Spinal cord (tissue), 10 donors: ENCODE measurements at places on chromosomes 16 and 17.
A peak's percentile ranks its signal among the peaks of the same experiment; 100 is the strongest.

GRCh38 chr16:73034374-73034773 lies 13.6 kb downstream of the ZFHX3 start:
- no peak for DNase-seq

GRCh38 chr17:7688808-7689316 lies 585 bp downstream of the WRAP53 start:
- no peak for DNase-seq

- no peak for DNase-seq
Observed at GRCh38 chr17:58572846-58573245, 58.4 kb upstream of the MTMR4 start.

GRCh38 chr17:14826358-14826757 lies 438.8 kb downstream of the PMP22 start:
- DNase-seq, result peak; percentile 73

DNA sequence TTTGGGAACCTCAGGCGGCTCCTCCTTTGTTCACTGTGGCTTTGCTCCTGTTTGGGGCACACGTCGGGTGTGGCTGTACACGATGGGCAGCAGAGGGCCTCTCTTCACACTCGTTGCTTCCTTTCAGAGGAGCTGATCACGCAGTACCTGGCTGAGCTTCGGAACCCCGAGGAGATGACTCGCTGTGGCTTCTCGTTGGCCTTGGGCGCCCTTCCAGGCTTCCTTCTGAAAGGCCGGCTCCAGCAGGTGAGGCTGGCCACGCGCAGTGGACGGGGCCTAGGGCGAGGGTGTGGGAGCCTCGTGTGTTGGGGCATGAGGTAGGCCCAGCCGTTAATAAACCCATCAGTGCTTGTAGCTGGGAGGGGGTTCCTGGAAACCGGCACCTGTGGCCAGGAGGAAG lies 85.0 kb upstream of the ZNF750 start:
- DNase-seq, result no peak

- peak; percentile 34 for DNase-seq
Observed at GRCh38 chr17:15340966-15341365, 431 bp downstream of the TEKT3 start.

GRCh38 chr17:59828478-59828760 lies 64.3 kb downstream of the TUBD1 start:
- no peak for DNase-seq

DNA sequence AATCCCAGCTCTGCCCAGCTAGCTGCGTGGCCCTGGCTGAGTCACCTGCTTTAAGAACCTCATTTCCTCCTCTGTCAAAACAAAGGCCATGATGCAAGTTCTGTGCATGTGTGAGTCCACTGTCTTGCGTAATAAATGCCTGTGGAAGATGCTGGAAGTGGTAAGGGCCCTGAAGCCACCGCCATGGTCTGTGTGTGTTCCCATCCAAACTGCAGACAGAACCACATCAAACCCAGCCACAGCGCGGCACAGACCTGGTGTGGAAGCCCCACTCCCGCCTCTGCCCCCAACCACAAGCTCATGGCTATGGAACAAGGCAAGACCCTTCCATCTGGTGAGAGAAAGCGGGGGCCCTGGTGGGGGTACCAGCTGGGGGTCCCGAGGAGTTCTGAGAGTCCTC lies 26.0 kb downstream of the NECAB2 start:
- no peak for DNase-seq

- DNase-seq, result no peak
Observed at GRCh38 chr17:62821189-62822079, 13.3 kb upstream of the MARCHF10 start.

DNA sequence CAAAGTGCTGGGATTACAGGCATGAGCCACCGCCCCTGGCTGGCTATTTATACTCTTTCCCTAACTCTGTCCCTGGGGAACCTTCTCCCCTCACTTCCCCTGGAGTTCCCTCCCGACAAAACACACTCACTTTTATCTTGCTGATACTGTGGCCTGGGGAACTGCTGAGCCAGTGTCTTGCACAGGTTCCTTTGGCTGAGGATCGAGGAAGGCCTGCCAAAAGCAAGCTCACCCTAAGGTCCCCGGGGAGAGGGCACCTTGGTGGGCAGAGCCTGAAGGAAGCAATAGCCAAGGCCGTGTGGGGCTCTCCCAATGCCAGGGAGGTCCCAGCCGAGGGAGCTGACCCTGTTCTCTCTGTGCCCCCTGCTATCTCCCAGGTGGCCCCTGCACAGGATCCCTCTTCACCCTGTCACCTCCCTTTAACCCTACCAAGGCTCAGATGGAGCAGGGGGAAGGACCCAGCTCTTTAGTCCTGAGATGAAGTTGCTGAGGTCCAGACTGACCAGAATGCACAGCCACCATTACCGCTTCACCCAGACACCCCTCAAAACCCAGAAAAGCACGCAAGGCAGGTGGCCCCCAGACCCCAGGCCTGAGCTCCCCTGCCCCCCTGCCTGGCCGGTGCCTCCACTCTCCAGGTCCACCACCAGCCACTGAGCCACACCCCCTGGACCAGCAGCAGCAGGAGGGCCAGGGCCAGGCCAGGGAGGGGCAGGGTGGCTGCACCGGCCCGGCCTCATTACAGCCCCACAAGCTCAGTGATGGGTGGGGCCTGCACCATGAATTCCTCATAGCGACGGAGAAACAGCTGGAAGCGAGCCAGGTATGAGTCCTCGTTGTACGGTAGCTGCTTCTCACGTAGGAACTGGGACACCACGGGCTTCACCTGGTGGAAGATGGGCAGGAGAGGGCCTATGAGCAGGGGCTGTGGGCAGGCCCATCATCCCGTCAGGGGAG lies 5.1 kb upstream of the FDXR start:
- no peak for DNase-seq

GRCh38 chr17:33522623-33523022 lies 229.5 kb upstream of the ASIC2 start:
- DNase-seq, result no peak

- no peak for DNase-seq
Observed at GRCh38 chr16:75068085-75069031, 48.2 kb downstream of the LDHD start.

DNA sequence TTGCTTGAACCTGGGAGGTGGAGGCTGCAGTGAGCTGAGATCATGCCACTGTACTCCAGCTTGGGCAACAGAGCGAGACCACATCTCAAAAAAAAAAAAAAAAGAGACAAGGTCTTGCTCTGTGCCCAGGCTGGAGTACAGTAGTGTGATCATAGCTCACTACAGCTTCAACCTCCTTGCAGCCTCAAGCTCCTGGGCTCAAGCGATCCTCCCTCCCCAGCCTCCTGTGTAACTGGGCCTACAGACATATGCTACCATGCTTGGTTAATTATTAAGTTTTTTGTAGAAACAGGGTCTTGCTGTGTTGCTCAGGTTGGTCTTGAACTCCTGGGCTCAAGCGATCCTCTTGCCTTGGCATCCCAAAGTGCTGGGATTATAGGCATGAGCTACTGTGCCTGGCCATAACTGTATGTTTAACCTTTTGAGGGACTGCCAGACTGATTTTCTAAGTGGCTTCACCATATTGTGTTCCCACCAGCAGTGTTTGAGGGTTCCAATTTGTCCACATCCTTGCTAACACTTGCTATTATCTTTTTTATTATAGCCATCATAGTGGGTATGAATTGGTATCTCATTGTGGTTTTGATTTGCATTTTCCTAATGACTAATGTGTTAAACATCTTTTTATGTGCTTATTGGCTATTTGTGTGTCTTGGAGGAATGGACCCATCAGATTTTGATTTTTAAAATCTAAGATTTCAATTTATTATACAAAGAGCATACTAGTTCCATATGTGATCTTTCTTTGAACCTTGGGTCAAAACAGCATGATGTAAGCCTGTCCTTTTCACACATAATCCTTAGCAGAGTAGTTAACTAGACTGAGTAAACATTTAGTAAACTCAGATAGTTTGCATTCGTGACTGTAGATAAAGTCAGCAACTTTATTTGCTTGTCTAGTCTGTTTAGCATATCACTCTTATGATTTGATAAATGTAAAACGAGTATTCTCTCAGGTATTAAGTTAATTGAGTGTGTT lies 38.1 kb upstream of the KPNB1 start:
- DNase-seq, result no peak

- no peak for DNase-seq
Observed at GRCh38 chr16:28167730-28168129, 44.0 kb downstream of the XPO6 start.

GRCh38 chr17:7858522-7858810 lies 663 bp downstream of the CYB5D1 start:
- DNase-seq, result no peak

GRCh38 chr16:4591706-4592470 lies 22.8 kb downstream of the UBALD1 start:
- DNase-seq, result no peak

DNA sequence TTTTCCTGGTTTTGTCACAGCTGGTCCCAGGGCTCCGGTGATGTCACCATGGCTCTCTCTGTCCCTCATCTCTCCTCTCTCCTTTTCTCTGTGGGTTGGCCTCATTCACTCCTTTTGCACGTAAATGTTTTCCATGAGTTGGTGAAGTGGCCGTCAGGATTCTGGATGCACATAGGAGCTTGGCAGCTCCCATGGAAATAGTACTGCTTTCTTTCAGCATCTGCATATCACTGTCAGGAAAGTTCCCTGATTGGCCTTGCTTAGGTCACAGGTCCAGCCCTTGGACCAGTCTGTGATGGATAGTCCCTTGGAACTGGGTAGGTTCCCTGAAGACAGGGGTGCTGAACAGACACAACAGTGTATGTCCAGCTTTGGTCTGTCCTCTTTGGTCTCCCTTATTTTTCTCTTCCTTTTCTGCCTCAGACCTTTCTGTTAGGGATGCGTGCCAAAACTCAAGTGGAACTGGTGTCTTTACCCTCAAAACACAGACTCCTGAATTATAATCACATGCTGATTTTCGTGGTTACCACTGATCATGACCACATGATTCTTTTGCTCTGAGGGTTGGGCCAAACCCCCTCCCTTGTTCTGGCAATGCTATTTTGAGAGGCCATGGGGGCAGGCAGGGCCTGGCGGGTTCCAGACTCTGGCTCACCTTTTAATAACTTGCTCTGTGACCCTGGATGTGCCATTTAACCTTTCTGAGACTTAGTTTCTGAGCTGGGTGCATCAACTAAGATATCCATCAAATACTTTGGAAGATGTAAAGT lies 99.0 kb downstream of the MSI2 start:
- DNase-seq, result no peak

- no peak for DNase-seq
Observed at GRCh38 chr16:29789775-29790182, 772 bp upstream of the KIF22 start.
